ENCODE measurements at places on chromosomes 12 and 14.

- no peak for DNase-seq
These were observed 1.4 kb downstream of the B4GALNT1 start for GRCh38 chr12:57631566-57632072.

- no peak for DNase-seq
These were observed 42.2 kb upstream of the FOS start for GRCh38 chr14:75236467-75236866.

GRCh38 chr12:27469176-27469736 is 22.7 kb downstream of the SMCO2 start:
- no peak for DNase-seq

- no peak for DNase-seq
These were observed 2.1 kb upstream of the GSC start for GRCh38 chr14:94771906-94772490.

DNA sequence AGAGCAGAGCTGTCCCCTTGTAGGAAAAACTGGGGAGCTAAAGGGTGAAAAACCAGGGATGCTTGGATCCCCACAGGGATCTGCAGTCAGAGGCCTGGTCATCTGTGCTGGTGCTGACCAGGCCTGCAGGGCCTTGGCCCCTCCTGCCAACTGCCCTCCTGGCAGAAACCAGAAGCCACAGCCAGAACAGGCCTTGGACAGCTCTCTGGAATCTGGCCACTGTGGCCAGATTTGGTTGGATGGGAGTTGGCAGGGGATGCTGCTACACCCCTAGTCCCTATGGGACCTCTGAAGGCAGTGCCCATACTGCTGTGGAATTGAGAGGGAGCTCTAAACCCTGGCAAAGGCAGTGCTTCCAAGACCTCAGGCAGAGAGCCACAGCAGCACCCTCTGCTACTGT is 9.2 kb upstream of the GPX2 start:
- no peak for DNase-seq

- DNase-seq = no peak
These were observed 31.5 kb downstream of the COA8 start for GRCh38 chr14:103594265-103594664.

DNA sequence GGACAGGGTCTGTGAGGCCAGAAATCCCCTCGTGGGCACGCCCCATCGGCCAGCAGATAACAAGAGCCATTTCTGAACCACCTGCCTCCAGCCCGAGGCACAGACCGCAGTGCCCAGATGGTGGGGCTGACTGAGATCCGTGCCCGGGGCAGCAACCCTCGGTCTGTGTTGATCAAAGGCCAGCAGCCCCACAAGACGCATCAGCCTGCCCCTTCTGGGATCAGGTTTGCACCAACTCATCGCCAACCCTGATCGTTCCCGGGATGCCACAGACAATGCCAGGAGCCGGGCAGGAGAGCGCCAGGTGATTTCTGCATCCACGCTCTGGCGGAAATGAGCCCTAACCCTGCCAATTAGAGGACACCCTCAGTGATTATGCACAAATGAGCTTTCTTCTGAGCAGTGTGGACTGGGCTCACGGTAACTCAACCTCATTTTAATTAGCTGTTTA is 64.5 kb downstream of the TESC start:
- DNase-seq = no peak

GRCh38 chr12:42639556-42639955 is 50.0 kb upstream of the PRICKLE1 start:
- DNase-seq = no peak

DNA sequence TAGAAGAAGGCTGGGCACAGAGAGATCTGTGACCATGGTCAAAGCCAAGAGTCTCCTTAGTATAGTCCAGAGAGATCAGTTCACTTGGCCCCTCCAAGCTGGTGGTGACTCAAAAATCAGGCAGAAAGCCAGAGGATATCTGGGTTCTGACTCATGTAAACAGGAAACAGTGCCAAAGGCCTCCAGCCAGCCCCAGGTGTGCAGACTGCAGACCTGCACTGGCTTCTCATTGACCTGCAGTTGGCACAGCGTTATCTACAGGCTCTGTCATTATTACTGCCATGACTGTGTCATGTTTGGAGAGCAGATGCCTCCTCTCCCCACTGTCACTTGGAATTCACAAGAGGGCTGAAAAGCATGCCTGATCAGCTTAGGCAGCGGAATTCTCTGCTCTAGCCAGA is 295.7 kb upstream of the PRKD1 start:
- no peak for DNase-seq

DNA sequence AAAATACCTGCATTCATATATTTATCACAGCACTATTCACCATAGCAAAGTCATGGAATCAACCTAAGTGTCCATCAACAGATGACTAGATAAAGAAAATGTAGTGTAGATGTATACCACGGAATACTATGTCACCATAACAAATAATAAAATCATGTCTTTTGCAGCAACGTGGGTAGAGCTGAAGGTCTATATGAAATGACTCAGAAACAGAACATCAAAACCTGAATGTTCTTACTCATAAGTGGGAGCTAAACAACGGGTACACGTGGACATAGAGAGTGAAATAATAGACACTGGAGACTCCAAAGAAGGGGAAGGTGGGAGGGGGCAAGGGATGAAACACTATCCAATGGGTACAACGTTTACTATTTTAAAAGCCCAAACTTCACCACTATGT is 37.9 kb downstream of the SLC38A1 start:
- DNase-seq = no peak

DNA sequence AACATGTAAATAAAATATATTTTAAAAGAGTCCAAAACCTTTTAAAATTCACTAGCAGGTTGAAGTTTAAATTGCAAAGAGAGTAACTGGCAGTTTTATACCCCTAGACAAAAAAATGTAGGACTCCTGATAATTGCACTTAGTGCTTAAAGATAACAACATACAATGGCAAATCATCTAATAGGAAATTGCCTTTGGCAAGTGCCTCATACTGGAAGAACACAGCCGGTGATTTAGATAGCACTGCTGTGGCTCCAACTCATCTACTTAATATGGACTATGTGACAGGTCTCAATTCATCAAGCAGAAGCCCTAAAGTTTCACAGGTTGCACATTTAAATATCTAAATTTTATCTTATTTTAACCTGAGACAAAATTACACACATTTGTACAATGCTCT is 13.4 kb downstream of the C12orf50 start:
- DNase-seq = no peak

DNA sequence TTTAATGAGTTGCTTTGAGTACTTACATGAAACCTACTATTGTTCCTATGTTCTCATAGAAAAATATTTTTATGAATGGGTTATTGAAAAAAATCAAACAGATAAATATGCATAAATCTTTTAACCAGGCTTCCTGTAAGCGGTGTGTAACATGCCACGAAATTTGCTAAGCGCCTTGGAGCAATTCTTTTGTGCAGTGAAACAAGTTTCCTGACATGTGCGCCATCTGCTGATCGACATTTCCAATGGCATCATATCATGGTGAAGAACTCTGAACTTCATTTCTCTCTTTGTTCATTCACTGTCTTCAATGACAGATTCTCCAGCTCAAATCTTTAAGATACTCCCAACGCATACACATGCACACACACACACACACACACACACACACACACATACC is 145.6 kb upstream of the NAV3 start:
- DNase-seq = no peak

DNA sequence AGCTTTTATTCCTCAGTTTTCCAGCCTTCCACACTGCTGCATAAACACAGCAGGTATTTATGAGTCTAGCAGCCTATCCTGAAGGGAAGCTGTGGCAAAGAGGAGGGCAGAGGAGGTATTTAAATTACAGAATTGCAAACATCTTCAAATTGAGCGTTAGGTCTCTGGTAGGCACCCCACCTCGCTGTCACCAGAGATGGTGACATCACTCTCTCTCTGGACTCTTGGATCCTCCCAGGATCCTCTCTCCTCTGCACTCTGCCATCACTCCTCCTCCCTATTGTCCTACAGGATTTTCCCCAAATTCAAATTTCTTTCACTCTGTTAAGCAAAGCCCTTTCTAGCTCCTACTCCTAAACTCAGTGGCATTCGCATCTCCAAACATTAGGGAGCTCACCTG is 6.7 kb downstream of the PLEKHD1 start:
- DNase-seq = no peak

DNA sequence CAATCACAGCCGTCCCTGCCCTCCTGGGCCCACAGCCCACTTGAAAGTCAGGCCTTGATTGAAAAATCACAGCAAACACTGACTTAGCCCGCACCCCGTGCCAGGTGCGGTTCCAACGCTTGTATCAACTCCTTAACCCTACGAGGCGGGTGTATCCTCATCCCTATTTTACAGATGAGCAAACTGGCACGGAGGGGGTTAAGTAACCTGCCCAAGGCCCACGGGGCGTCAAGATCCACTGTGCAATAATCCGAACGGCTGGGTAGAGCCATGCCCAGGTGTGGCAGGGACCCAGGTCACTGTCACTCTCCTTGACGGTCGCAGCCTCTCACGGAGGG is 583 bp downstream of the DNAH10 start:
- DNase-seq = no peak

GRCh38 chr12:113237748-113238147 is 16.5 kb downstream of the TPCN1 start:
- DNase-seq = peak; percentile 39

- no peak for DNase-seq
These were observed 677 bp downstream of the NOS1 start for GRCh38 chr12:117360551-117361346.

DNA sequence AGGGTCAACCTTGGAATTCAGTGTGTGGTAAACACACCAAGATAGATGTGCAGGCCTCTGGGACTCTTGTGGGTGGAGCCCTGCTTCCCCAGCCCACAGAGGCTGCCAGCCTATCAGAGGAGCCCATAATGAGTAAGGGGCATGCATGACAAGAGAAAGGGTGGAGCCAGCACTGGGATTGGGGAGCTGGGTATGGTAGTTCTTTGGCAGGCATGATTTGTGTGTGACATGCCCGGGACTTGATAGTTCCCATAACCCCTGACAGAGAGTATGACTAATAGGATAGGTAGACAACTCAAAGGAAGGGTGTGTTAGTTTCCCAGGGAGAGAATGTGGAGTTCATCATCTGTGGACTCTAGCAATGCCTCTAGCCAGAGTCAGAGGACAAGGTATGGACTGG is 143.0 kb downstream of the EMP1 start:
- no peak for DNase-seq

GRCh38 chr14:85530626-85531025 is 682 bp downstream of the FLRT2 start:
- DNase-seq = no peak

- DNase-seq = no peak
These were observed 72.6 kb upstream of the NCOR2 start for GRCh38 chr12:124640056-124640455.

GRCh38 chr12:22204391-22204790 is 130.1 kb downstream of the ST8SIA1 start:
- DNase-seq = no peak

DNA sequence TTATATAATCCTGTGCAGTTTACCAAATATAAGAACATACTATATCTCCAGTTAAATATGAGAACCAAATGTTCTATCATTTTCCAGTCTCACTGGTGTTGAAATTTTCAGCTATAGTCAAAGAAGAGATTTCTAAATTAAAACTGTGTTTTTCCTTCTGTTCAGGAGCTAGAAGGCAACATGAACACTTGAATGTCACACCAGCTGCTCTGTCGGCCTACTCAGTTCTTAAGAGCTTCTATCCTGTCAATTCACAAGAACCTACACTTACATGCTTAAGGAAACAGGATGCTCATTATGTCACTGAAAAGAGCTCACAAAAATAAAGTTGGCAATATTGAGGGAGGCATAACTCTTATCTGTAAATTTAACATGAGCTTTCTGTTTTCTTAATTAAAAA is 43.1 kb downstream of the ATP2B1 start:
- DNase-seq = no peak

GRCh38 chr12:50772470-50772869 is 8.6 kb downstream of the ATF1 start:
- DNase-seq = no peak

- DNase-seq = no peak
These were observed 42.2 kb downstream of the PPFIBP1 start for GRCh38 chr12:27566159-27566558.

DNA sequence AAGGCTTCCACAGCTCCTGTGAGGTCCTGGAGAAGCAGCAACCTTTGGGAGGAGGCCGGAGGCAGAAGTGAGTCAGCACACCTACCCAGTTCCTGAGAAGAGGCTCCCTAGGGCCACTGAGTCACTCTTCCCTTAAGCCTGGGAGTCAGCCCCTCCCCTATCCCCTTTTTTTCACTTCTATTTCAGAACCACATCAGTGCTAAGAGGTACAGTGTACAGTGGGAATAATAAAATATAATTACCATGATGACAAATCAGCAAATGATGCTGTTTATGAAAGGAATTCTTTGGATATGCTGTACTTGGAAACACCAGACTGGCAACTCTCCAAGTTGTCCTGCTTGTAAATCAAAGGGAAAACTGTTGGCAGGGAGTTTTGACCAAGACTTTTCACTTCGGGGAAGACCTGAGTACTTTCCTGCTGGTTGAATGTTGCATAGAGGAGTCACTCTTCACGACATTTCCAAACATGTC is 7.8 kb upstream of the TBPL2 start:
- no peak for DNase-seq

DNA sequence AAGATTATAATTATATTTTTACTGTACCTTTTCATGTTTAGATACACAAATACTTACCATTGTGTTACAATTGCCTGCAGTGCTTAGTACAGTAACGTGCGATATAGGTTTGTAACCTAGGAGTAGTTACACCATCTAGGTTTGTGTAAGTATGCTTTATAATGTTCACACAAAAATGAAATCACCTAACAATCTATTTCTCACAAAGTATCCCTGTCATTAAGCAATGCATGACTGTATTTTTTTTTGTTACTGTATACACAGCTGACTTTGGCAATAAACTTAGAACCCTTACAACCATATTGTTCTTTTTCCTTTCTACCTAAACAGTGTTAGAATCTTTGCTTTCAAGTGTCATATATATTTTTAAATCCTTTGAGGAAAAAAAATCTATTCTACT is 303.0 kb upstream of the E2F7 start:
- DNase-seq = no peak

GRCh38 chr12:93943780-93944179 is 204.6 kb upstream of the PLXNC1 start:
- DNase-seq = no peak

DNA sequence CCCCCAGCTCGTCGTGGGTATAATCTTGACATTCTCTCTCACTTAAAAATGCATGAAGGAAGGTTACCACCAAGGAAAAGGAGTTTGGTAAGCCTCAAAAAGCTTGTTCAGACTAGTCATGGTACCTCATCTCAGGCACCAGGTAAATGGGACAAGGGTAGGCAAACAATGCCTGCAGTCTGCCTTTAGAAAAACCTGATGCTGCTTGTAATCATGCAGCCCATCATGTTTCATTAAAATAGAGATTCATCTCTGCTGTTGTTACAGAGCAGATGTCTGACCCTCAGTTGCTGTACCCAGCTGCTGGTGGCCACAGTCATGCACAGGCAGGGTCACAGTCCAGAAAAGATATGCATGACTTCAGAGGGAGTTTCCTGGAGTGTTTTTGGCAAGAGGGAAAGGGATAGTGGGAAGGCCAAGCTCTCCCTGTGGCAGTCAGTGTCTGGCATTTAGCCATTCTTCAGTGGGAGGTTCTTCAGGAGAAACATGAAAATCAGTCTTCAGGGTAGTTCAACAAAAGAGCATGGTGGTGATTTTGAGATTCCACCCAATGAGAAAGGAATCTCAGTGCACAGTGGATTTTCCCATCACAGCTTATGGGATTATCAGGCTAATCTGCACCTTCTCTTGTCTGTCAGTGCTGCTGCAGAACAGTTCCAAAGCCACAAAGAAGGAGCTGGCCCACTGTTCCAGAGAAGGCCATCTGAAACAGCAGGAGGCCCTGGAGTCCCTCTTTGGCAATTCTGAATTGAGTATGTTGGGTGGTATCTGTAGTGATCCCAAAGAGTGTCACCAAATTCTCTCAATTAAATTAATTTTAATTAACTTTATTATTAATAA is 202.7 kb upstream of the FRMD6 start:
- DNase-seq = no peak
